ENCODE measurements at places on chromosomes 11 and 22.
A peak's percentile ranks its signal among the peaks of the same experiment; 100 is the strongest.

DNA sequence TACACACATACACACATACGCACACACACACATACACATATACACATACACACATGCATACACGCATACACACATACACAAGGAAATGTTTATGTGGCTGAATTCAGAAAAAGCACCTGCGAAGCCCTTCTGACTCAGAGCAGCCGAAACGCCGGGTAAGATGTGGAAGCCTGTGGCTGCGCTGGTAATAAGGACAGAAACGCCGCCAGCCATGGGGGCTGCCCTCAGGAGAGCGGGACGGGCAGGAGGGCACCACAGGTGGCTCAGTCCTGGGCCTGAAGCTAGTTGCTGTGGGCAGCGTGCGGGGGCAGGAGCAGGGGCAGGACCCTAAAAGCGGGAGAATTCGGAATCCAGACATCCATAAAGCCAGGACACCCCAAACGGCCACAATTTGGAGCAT, 378.3 kb downstream of the BRD1 start:
- DNase-seq, result no peak

DNA sequence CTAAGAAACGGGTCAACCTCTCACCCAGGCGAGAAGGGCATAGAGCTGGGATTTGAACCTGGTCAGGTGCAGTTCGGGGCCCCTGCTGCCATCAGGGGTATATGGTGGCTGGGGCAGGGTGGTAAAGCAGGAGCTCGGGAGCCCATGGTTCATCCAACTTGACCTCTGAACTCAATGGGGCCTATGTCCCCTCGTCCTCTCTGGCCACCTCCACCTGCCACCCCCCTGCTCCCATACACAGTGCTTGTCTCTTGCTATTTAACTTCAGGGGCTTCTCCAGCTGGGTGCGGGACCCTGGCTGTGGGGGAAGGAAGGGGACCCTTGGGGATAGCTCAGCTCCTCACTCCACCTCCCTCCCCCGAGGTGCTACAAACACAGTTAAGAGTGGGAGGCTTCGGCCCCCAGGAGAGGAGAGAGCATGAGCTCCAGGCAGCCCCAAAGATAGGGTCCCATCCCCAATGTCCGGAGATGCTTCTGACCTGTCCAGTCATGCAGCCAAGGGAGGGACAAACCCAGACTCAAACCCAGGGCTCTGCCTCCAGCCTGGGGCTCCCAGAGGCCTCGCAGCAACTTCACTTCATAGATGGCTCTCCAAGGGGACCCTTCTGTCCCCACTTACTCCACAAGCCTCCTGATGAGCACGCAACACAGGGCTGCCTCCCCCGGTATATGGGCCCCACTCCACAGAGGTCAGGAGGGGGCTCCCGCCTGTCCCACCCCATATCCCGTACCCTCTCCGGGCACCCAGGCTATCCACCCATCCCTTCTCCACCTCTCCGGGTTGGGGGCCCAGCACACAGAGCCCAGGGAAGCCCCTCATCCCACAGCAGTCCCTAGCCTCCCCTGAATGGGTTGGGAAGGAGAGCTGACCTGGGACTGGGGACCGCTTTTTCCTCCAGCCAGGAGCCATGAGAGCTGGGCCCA, 712 bp downstream of the IL2RB start:
- DNase-seq, result no peak

DNA sequence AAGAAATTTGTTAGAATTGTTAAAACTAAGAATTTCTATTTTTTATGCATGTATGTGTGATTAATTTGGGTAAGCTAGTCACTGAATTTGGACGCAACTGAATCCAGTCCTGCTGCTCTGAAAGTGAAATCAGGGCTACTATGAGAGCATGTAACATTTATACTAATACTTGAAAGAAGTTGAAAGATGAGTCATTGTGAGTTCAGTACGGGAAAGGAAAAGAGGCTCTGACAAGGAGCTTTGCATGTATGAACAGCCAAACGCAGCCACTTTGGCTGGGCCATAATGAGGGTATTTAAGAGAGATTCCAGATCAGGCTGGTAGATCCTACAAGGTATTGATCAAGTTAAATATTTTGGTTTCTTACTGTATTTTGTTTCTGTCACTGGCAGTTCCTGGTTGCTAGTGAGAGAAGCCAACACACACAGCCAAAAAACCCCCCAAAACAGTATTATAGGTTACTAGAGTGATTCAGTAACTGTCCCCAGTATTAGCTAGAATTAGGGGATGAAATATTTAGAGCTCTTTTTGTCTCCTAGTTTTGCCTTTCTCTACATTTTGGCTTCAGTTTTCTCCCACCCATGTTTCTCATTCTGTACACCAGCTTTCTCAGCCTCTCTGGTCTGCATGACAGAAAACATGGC, 14.1 kb downstream of the AASDHPPT start:
- no peak for DNase-seq

DNA sequence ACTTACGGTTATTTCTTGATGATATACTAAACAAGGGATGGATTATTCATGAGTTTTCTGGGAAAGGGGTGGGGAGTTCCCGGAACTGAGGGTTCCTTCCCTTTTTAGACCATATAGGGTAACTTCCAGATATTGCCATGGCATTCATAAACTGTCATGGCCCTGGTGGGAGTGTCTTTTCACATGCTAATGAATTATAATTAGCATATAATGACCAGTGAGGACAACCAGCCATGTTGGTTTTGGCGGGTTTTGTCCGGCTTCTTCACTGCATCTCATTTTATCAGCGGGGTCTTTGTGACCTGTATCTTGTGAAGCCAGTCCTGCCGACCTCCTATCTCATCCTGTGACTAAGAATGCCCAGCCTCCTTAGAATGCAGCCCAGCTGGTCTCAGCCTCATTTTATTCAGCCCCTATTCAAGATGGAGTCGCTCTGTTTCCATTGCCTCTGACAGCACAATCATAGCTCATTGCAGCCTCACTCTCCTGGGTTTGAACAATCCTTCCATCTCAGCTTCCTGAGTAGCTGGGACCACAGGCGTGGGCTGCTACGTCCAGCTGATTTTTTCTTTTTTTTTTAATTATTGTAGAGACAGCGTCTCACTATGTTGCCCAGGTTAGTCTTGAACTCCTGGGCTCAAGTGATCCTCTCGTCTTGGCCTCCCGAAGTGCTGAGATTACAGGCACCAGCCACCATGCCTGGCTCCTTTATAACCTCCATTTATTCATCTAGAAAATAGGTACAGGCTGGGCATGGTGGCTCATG, 52.6 kb upstream of the EMID1 start:
- DNase-seq, result no peak

DNA sequence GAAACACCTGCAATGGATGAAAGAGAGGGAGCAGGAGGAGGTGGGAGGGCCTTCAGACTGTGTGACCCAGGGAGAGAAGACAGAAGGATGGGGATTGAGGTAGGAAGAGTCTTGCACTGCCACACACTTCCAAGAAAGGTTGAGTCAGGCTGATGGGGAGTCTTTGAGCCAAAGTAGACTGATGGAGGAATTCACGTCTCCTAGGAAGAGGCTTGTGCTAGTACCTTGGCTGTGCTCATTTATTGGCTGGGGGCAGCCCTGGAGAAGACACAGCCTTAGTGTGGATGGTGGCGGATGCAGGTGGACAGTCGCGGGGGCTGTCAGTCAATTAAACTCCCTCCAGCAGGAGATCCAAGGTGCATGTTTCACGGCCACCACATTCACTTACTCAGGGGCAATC, 16.2 kb upstream of the ACCSL start:
- DNase-seq, result no peak

GRCh38 chr11:125129316-125129993, 18.0 kb upstream of the TMEM218 start:
- DNase-seq, result no peak

- no peak for DNase-seq
Measured at GRCh38 chr11:96456111-96456510, 66.3 kb downstream of the JRKL start.

DNA sequence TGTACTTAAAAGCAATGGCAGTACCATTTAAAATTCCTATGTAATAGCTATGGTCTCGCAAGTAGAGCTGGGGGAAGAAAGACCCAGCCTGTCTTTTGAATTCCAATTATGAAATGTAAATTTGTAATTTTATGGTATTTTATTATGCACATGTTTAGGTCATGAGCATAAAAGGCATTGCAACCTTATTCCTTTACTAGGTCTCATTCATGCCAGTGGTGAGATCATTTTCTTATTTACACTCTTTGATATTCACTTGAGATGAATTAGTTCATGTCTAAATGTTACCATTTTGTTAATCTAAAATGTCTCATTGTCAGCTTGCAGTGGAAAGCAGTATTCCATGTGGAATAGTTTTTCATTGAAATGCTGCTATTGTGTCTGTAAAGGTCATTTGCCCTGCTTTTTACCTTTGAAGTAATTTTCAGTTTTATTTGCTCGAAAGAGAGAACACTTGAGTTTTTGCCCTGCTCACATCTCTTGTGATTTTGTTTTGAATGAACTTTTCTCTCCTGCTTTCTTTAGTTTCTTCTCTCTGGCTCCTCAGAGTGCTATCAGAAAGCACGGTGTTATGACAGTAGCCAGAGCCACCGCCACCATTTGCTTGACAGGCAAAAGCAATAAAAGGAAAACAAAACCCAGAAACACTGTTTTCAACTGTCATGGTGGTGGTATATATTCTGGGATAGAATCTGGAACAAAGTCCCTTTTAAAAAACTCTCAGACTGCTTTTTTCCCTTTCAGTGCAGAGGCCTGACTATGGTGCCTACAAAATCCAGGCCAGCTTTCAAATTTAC, 37.2 kb upstream of the RAG2 start:
- no peak for DNase-seq

DNA sequence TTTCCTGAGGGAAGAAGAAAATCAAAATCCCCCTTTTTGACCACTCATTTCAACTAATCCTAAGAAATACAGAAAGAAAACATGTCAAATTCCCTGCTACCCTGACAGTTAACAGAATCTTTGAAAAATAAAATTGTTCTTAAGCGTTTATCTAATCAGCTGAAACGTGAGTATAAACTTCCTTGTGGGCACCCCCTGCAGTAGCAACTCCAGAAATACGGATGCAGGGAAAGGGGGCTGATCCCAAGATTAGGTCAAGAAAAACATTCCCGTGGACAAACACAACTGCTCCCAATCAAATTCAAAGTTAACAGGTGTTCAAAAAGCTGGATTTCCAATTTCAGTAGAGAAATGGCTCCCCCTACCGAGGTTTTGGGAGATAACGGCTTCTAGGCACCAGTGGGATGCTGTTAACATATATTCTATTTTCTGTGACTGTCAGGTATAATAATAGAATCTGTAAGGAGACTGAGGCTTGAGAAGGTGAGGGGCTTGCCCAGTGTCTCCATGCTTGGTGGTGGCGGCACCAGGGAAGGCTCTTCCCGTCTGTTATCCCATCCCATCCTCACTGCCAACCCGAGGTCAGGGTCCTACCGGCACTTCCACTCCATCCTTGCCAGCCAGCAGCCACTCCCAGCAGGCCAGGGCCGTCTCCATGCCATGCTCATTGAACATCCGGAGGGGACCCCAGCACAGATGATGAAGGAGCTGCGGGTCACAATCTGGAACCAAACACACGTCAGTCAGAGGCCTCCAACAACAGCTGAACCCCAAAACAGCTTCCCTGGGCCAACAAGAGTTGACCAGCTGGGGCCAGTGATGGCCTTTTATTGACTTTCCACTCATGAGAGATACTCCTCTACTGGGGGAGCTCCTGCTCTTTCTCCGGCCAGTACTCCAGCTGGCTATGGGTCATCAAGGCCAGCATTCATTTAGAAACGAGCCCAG, 32.0 kb upstream of the SERPIND1 start:
- DNase-seq, result peak; percentile 60

DNA sequence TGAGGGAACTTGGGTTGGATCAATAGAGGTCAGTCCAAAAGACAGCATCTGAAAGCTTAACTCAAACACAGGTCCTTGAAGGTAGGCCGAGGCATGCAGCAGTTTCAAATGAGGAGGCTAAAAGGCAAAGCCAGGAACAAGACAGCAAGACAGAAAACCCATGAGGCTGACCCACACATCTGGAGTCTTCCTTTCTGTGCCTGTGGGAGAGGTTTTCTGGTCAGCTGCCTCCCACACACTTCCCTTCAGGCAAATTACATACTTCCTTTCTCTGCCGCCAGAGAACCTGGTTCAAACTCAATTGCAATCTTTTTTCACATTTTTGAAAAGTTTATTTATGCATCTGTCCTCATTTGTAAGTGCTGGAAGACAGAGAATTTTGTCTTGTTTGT, 29.8 kb upstream of the CRTAM start:
- no peak for DNase-seq

GRCh38 chr11:104661471-104661870, 236.8 kb downstream of the CASP12 start:
- no peak for DNase-seq

DNA sequence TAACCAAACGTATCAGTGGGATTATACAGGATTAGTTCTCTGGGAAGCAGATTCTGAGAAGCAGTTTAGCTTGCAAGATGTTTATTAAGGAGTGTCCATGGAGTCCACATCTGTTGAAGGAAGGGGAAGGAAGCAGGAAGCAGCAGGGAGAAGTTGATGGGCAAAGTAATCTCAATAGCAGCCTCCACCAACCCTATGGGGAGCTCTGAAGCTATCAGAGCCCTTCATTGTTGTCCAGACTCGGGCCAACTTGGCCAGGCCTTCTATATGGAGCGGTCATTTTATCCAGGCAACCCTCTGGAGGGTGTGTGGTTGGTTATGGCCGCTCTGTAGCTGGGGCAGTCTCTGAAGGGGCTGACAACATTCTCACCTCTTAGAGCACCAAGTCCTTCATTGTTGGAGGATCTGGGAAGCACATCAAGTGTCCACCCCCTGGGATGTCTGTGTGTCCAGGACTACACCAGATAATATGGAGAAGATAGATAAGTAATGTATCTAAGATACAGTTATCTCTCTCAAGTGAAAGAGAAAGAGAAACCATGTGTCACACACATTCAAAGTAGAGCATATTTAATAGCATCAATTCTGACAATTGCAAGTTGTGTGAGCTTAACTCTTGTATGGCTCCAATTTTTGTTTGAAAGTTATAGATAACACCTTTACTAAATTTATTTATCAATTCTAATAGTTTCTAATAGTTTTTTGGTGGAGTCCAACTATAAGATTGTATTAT, 101.7 kb upstream of the TRIM77 start:
- no peak for DNase-seq

- no peak for DNase-seq
Measured at GRCh38 chr11:71336176-71336995, 84.0 kb upstream of the SHANK2 start.

DNA sequence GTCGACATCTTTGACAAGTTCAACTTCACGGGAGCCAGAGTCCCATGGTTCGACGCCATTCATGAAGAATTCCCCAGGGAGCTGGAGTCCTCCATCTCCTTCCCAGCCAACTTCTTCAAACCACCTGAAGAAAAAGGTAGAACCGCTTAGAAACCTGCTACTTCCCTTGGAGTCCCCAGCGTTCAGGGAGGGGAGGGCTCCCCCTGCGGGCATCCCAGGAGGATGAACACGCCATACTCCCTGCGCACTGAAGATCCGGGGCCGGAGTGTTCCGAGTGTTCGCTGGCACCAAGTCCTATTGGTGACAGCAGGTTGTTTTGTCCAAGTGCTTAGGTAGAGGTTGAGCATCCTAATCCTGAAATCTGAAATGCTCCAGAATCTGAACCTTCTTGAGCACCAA, 51.7 kb upstream of the PRODH start:
- DNase-seq, result no peak

- peak; percentile 26 for DNase-seq
Measured at GRCh38 chr22:43228330-43228729, 41.4 kb upstream of the TTLL12 start.

All from CD8-positive, alpha-beta T cell (primary cell).